ENCODE measurements at places on chromosomes 1 and 21. TPM values are rescaled to one million over a fixed set of nuclear protein-coding genes. Genes with fewer than 3 reads are reported as not detected.
A peak's percentile ranks its signal among the peaks of the same experiment; 100 is the strongest.

The TNFAIP8L2 gene
- not detected for total RNA-seq

The HUNK gene
- total RNA-seq, result not detected

The ADGRB2 gene
- total RNA-seq, result 28.5 TPM

DNA sequence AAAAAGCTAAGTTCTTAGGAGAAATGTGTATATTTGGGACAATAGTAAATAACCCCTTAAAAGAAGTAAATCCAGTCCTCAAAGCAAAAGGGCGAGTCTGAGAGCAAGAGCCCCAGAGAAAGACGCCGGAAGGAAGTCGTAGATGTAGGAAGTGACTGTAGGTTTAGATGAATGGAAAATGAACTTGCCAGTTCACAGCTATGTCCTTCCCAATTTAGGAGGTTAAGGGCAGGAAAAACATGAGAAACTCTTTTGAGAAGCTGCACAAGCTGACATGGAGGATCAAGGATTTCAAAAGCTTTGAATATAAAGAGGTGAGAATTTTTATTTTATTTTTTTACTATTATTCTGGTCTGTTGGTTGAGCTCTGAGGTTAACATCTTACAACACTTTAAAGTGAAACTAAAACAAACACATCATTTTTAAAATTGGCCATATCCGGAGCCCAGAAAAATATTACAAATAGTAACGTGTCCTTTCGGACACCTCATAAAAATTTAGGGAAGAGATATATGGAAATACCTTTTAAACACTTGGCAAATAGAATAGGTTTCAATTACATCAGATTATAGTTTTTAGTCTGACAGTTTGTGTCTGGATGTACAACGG, 1178.6 kb downstream of the MRPL39 start:
- no peak for DNase-seq

The RNU1-3 gene
- total RNA-seq, result 3,235 TPM

The RGS8 gene
- total RNA-seq, result not detected

The HES3 gene
- total RNA-seq, result not detected

The HENMT1 gene
- total RNA-seq, result 21.5 TPM

The SRGAP2C gene
- 49.9 TPM for total RNA-seq

The GABRD gene
- not detected for total RNA-seq

DNA sequence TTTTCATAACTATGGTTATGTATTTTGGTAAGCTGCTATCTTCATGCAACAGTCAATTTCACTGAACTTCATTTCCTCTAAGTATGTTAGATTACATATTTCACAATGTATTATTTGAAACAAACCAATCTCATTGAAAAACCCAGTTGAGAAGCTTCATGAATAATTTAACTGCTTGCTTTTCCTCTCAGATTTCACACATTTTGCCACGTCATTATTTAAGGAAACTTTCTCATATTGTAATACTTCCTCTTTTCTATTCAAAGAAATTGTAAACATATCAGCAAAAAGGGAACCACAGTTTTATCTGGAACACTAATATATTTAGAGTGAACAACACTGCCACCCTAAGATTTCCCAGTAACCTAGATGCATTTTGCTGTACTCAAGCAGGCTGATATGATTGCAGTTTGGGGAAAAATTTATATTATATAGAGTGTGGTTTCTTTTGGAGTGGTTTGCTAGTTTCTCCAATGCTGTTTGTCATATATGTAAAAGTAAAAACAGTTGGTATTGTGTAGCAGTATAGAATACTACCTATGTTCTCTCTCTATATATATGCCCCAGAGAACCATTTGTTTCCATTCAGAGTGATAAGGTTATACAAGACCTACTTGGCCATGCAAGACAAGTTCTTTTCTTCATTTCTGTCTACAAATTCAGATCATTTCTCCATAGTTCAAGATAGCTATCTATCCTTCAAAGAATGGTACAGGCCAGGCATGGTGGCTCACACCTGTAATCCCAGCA, 28.4 kb upstream of the AHCTF1 start:
- no peak for DNase-seq

- DNase-seq, result peak; percentile 44
Measured at GRCh38 chr1:35111106-35111505, 31.9 kb downstream of the ZMYM1 start.

- no peak for DNase-seq
Measured at GRCh38 chr1:74247881-74248528, 12.8 kb downstream of the TNNI3K start.

GRCh38 chr1:52141513-52142219, at the start of gene ZFYVE9:
Gene ZFYVE9 (plus strand): TSS chr1:52142089. CDS start chr1:52233207, 91,118 bp downstream.
- DNase-seq, result peak; percentile 83

The KLF17 gene
- not detected for total RNA-seq

Measured in PC-9 (cell line).